Forelimb muscle (tissue), 1 donor: ENCODE measurements at places on chromosomes 1 and 21.
A peak's percentile ranks its signal among the peaks of the same experiment; 100 is the strongest.

- no peak for DNase-seq
These were observed 39.4 kb downstream of the HSF2BP start for GRCh38 chr21:43619856-43620255.

DNA sequence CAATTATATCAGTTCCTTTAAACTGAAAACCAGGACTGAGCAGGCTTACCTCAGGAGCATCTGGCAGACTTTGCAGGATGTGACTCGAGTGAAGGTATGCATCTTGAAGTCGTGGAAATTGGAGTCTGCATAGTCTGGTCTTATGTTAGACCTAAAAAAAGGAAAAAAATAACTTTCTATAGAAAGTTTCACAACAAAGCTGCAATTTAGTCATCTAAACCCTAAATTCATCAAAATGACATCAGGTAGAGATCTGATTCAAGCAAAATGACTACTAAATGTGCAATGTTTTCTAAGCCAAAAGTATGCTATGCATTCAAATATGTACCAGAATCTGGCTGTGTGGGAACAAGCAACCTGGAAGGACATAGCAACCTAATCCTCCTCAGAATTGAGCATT is 260.1 kb downstream of the VAV3 start:
- no peak for DNase-seq

DNA sequence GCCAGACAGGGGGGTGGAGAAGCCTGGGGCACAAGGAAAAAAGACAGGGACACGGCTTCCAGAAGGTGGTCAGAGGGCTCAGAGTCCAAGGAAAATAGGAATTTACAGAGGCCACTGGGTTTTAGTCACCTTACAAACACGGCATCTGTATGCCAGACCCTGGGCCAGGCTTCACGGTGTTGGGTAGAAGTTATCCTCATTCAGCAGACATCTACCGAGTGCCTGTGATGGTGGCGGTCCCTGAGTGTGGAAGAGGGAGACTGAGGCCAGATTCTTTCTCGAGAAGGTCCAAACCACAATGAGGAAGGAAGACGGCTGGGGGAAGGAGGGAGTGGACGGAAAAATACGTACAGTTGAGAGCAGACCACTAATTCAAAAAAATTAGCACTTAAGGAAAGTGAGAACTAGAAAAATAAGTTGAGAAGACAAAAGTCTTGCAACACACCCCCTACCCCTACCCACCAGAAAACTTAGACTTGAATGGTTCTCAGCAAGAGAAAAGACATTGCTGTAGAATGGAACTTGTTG is 864 bp upstream of the BTG2 start:
- DNase-seq: no peak

GRCh38 chr1:103112546-103112945 is 4.2 kb upstream of the COL11A1 start:
- DNase-seq: no peak

- no peak for DNase-seq
These were observed 53.2 kb upstream of the LYST start for GRCh38 chr1:235919833-235920441.

DNA sequence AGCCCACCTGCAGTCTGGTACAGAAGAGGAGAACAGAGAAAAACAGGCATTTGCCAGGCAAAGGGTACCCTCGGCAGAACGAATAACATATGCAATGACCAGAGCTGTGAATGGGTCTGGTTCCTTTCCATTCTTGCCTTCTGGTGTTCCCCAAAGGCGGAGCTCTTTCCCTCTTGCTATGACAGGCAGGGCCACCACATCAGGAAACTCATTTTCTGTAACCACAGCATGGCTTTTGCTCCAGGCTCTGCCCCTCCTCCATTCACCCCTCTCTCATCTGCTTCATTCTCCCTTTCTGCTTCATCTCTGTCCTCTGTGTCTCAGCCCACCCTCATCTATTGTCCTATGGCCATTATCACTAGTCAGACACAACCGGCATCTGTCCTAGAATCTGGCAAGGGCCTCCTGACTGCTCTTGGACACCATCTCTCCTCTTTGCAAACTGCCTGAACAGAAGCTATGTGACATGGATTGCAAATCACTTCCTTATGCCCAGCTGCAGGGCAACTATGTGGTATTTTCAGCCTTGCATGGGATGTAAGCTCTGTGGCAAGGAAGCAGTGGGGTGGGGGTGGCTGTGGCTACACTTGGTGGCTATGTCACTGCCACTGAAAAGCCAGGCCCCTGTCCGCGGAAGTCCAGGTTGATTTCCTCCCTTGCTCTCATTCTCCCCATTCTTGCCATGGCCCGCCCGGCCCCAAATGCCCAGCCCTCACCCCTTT is 78.8 kb upstream of the ABCD3 start:
- no peak for DNase-seq

- no peak for DNase-seq
These were observed 100.7 kb upstream of the PDE4B start for GRCh38 chr1:65691972-65692371.

DNA sequence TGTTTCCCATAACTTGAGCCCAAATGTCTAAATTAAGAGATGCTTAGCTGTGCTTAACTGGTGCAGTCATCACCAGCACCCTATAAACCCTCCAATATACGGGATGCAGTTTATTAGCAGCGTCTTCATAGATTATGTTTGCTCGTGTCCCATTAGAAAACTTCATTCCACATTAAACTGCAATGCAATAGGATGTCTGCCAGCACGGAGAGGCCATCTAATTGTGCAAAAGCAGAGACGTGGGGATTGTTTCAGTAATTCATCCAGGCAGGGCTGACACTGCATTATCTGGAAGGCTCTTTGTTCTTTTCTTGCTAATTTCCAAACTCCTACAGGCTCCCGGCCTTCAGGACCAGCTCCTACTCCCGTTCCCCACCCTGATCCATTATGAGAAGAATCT is 89.5 kb downstream of the CSMD2 start:
- no peak for DNase-seq

GRCh38 chr1:221868593-221869303 is 126.9 kb upstream of the DUSP10 start:
- DNase-seq: no peak

GRCh38 chr1:225888289-225888897 is 553 bp downstream of the LEFTY1 start:
- no peak for DNase-seq

- no peak for DNase-seq
These were observed 38.2 kb downstream of the KCNAB2 start for GRCh38 chr1:6083801-6084446.

DNA sequence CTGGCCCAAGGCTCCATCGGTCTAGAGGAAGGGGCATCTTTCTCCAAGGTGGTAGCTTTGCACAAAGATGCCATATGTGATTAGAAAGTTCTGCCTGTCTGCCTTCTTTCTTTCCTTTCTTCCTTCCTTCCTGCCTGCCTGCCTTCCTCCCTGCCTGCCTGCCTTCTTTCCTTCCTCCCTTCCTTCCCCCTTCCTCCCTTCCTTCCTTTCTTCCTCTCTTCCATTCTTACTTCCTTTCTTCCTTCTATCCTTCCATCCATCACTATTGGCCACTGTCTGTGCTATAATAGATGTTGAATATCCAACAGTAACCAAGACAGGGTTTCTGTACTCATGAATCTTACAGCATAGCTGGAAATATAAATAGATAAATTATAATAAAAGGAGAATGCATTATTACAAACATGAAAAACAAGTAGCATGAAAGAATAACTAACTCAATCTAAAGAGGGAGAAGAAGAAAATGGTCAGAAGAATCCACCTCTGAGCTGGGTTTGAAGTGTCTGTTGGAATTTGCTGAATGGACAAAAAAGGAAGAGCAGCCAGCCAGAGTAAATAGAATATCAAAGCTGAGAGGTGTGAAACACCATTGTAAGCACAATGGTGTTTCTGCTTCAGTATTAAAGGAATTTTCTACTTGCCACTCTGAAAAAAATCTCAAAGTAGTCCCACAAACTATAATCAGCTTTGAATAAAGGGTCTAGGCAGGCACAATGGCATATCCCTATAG is 250.6 kb upstream of the NR5A2 start:
- no peak for DNase-seq

DNA sequence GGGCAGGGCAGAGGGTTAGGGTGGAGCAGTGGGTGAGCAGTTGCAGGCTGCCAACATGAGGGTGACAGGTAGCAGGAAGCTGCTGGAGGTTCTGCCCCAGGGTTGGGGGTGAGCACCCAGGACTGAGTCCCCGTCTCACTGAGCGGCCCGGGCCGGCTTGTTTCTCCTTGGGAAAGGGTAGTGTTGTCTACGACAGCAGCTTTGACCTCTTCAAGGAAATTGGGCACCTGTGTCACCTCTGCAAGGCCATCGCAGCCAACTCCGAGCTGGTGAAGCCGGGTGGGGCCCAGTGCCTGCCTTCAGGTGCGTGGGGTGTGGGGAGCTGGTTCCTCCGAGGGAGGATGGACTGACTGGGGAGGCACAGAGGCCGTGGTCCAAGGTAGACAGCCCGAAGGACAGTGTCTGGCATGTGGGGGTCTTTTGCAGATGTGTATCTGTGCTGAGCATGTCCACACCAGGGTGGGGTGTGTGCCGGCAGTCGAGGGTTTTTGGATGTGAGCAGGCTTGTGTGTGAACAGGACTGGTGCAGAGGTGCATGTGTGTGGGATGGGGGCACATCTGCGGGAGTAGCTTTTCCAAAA is 51.9 kb downstream of the DISP3 start:
- DNase-seq: no peak

DNA sequence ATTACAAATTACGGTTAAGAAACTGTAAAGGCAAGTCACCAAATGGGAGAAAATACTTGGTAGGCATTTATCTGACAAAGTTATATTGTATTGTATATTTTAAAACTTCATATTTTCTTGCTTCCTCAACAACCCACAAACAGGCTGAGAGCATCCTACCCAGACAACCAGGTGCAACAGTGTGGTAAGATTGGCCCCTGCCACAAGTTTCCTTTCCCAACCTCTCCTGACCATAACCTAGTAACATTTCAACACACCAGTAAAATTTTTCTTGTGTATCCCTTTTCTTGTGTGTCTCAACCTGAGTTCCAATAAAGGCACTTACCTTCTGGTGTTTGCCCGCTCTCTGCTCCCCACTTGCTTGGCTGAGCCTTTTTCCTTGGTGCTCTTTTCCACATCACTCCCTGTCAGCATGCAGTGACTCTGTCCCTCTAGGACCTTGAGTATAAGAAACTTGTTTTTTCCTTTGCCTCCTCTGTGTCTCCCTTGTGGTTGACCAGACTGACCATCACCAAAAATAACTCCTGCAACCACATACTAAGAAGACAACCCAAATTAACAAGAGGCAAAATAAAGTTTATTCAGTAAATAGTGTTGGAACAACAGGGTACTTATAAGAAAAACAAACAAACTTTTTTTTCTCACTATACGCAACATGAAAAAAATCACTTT is 40.9 kb downstream of the FCRL3 start:
- no peak for DNase-seq

DNA sequence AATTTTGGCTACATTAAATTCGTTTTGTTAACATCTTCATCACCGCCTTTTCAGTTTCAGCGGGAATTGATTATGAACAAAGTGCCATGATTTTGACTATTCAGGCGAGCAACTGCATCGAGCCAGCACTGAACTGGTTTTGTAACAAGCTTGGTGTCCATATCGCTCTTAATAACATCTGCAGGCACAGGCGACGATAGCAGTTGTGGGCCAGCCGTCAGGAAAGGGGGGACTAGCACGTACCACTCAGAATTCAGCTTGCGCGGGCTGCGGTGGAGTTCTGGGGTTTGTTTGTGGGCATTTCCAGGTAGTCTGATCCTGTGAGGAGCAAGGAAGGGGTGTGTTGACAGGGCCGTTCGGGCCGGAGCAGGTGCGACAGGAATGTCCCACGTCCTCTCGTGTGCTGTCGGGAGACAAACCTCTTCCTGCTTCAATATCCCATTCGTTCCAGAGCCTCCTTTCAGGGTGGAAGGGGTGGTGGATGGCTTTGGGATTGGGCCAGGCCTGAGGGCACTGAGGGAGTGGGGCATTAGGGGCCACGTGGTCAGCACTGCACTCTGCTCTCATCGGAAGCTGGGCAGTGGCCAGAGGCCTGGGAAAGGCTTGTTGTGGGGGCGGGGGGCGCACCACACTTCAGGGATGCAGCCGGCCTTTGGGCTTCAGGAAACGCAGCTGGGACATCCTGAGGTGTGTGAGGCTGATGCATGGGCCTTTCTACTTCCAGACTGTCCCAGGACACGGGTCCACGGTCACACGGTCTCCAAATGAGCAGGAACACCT is 39.1 kb downstream of the SKI start:
- DNase-seq: no peak

DNA sequence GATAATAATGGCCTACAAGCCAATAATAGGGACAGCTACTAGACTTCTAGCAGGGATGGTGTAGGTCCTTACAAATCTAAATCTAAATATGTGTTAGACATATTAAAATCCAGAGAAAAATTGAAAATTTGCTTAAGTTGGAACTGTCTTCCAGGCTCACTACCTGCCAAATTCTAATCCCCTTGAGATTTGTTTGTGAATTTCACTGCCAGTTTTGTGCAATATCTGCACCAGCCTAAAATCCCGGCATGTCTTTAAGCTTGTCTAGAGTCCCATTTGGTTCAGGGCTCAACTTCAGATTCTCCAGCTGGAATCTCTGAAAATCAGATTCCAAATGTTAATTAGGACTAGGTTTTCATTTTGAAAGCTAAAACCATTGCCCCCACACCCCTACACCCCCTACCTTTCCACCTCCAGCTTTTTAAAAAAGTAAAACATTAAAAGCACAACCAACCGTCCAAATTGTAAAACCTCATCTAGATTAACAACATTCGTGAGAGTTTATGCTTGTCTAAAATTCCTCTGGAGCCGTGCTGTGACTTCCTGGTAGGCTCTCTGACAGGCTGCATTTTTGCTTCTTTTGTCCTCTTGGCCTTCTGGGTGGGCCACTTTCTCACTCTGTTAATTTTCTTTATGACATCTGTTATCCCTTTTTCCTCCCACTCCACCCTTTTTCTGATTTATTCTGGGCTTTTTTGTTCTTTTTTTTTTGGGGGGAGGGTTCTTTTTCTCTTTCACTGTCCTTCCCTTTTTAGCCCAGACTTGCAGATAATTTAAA is 348.7 kb downstream of the PAPPA2 start:
- DNase-seq: no peak

DNA sequence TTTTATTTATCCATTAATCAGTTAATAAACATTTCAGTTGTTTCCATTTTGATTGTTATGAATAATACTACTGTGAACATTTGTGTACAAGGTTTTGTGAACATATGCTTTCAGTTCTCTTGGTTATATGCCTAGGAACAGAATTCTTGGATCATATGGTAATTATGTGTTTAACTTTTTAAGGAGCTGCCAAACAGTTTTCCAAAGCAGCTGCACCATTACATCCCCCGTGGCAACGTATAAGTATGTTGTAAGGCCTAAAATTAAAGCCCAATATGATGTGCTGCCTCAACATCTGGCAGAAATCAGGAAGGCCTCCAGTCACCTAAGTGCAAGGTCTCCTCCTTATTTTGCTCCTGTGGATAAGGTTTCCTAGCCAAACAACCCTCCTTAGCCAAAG is 235.6 kb upstream of the CACYBP start:
- DNase-seq: peak; percentile 82

- no peak for DNase-seq
These were observed 188.9 kb upstream of the PLXNA2 start for GRCh38 chr1:208433086-208433485.
